GM04504 (cell line): ENCODE measurements at places on chromosomes 16 and 17.
A peak's percentile ranks its signal among the peaks of the same experiment; 100 is the strongest.

- DNase-seq: no peak
These were observed 41.7 kb upstream of the JPH3 start for GRCh38 chr16:87560428-87561199.

DNA sequence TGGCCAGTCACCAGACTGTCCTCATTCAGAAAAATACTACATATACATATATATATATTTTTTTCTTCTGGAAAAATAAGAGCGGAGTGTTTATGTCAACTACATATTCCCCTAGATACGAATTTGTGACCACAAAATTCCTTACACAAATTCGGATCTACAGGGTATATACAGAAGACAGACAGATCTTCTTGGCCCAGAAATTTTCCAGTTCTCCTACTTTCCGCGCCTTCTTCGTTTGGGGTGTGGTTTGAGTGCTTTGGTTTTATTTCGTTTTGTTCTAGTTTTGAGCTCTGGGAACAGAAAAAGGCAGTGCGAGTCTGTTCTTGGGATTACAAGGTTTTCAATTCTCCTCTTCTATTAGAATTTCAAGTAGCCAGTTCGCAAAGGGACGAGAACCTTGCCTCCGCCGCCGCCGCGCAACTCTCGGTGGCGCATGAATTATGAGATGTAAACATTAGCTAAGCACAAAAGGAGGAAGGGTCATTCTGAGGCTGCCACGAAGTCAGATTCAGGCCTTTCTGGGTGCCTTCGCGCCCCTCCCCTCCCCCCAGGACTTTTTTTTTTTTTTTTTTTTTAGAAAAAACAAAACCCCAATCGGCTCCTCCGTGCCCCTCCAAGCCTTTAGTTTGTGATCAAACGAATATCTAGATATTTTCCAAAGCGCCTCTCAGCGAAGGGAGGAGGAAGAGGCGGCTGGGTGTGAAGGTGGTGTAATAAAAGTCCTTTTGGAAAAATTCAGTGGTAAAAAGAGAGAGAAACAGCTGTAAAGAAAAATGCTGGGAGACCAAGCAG, 1.8 kb upstream of the HOXB4 start:
- DNase-seq: no peak

GRCh38 chr17:80664217-80664790, 119.7 kb downstream of the RPTOR start:
- DNase-seq: no peak

DNA sequence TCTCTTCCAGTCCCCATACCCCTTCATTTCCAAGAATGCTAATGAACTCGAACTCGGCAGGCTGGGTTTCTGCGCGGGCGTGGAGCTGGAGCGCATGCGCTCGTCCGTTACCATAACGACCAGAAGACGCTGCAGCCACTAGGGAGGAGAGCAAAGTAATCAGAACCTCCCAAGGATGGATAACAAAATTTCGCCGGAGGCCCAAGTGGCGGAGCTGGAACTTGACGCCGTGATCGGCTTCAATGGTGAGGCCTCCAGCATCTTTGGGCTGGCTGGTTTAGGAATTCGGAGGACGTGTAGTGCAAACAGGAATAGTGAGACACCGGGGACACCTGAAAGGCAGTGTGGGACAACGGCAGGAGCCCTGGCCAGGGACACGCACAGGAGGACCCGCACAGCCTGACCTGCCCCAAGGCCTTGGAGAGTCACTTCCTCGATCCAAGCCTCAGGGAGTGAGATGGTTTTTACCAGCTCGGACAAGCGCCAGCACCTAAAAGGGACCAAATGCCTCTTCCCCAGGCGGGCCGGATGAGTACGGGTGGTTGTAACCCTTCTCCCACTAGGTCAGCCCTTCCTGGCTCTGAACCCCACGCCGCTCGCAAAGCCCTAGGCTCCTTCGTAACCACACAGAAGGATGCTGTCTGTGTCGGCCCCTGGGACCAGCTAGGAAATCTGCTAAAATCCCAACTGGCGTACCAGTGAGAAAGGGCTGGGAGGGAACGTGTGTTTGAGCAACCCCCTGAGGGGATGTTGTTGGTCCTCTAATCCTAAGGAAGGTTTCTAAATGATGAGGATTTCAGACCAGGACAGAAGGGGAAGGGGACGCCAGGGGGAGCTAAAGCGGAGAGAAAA, at the start of gene CFAP52:
CFAP52 (plus strand) TSS at position 122 of the 852 bp plus-strand sequence; CDS start at position 176, 54 bp downstream.
- peak; percentile 41 for DNase-seq

GRCh38 chr17:58391302-58391984, 25.9 kb downstream of the RNF43 start:
- no peak for DNase-seq

DNA sequence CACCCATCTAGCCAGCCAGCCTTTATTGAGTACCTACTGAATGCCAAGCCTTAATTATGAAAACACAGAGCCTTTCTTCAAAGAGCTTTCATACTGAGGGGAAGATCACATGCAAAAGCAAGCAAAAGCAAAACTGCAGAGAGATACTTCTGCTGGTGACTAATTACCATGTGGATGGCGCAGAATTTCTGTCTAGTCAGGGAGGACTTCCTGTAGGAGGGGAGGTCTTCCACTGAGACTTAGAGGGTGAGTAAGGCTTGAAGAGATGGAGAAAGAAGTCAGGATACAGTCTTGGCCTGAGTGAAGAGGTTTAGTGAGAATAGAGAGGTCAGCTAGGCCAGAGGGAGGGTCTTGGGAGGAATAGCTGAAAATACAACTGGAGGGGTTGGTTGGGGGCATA, 53.9 kb upstream of the CCL2 start:
- no peak for DNase-seq

- DNase-seq: no peak
These were observed 9.6 kb downstream of the CDK5RAP3 start for GRCh38 chr17:47980541-47980940.

- peak; percentile 65 for DNase-seq
These were observed 55.9 kb downstream of the MYO18A start for GRCh38 chr17:29124135-29124924.

DNA sequence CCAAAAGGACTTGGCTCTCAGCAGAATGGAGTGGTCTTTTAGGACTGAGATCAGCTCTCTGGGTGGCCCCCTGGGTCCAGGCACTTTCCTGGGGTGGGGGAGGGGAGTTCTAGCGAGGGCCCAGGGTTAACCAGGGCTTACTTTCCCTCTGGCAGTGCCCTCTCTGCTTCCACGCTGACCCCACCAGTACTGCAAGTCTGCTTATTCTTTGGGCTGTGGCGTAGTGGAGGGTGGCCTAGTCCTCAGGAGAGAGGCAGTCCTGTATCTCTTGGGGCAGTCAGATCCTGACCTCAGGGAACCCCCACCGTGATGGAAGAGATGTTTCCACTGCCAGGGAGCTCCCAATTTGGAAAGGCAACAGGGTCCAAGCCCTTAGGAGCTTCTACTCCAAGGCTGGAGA, 79.4 kb downstream of the CCDC182 start:
- no peak for DNase-seq

GRCh38 chr16:31367853-31368252, 12.9 kb downstream of the ITGAX start:
- no peak for DNase-seq

DNA sequence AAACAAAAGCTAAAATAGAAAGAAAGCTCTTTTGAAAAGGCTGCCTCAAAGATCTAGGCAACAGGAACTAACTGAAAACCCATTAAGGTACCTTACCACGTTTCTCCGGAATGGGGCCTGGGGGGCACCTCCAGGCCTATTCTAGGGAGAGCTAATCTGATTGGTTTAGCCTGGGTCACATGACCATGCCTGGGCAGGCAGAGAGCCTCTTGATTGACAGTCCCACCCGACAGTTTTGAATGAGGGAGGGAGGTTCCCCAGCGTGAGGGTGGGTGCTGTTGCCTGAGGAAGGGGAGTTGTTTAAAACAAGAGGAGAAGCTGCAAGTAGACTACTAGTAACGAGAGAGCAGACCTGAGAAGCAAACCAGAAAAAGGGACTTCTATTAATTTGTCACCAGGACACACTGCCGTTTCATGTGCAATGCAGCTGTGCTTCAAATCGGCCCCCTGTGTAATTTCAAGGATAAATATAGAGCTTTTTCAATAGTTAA, 143.4 kb upstream of the HS3ST2 start:
- DNase-seq: no peak

- DNase-seq: no peak
These were observed 84.8 kb downstream of the CDYL2 start for GRCh38 chr16:80719573-80719972.

- no peak for DNase-seq
These were observed 7.4 kb upstream of the MEAK7 start for GRCh38 chr16:84511831-84512230.

GRCh38 chr16:83211711-83212110, 584.9 kb downstream of the CDH13 start:
- DNase-seq: no peak

- no peak for DNase-seq
These were observed 20.7 kb downstream of the ADAP2 start for GRCh38 chr17:30942308-30943079.

GRCh38 chr17:45231481-45232116, 9.9 kb downstream of the FMNL1 start:
- DNase-seq: no peak

DNA sequence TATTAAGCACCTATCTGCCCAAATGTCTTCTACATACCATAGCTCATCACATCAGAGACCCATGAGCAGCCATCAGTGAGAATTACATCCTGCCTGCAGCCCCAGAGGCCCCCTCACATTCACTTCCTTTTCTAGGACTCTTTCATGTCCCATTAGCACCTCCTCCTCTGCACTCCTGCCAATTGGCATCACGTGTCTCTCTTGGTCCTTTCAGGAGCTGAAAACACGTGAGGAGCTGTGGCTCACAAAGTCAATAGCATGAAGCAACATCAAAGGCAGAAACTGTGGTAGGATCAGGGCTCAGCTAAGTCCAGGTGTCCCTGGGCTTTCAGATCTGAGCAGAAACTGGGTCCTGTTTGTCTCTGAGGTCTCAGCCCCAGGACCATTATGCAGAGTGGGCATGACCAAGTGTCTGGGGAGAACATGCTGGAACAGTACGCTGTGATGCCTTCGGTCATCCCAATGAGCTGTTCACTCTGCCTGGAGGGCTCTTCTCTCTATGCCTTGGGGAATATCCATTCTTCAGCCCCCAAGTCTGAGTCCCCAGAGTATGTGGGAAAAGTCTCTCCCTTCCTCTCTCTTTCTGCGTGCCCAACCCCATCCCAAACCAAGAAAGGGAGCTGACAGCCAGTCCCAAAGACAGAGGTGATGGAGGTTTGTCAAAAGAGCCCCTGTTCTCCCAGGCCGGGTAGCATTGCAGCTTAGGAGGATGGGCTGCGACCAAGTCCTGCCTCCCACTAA, 457.0 kb upstream of the CDH5 start:
- no peak for DNase-seq
